Activated CD4-positive, alpha-beta T cell treated with anti-CD3 and anti-CD28 coated beads, Interleukin-2, amount 50 U/mL, for 1 hour (primary cell): ENCODE measurements at places on chromosomes 4 and X.

DNA sequence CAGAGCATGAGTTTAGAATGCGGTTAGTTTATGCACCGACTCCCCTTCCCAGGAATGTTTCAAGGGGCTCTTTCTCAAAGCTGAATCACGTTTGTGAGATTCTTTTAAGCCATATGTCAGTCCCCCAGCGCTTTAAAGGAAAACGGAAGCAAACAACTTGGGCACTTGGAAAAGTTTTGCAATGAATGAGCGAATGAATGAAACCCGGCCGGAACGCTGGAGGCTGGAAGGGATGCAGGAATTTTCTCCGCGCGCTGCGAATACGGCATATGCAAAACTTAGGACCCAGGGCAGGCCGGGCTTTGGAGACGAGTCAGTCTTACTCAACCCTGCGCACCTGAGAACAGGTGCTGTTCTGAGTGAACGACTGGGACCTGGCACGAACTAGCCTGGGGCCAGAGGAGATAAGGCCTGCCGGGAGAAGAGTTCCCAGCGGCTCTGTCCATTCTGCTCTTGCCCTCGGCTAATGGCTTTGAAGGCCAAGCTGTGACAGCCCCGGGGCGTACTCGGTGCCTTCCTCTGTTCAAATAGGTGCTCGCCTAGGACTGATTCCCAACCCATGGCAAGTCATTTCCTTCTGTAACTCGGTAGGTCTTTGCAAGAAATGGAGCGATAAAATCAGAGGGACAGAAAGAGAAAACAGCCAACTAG is 743 bp upstream of the NRK start:
- no peak for DNase-seq

- DNase-seq = no peak
Observed at GRCh38 chrX:146581981-146582712, 227.4 kb upstream of the CXorf51B start.

DNA sequence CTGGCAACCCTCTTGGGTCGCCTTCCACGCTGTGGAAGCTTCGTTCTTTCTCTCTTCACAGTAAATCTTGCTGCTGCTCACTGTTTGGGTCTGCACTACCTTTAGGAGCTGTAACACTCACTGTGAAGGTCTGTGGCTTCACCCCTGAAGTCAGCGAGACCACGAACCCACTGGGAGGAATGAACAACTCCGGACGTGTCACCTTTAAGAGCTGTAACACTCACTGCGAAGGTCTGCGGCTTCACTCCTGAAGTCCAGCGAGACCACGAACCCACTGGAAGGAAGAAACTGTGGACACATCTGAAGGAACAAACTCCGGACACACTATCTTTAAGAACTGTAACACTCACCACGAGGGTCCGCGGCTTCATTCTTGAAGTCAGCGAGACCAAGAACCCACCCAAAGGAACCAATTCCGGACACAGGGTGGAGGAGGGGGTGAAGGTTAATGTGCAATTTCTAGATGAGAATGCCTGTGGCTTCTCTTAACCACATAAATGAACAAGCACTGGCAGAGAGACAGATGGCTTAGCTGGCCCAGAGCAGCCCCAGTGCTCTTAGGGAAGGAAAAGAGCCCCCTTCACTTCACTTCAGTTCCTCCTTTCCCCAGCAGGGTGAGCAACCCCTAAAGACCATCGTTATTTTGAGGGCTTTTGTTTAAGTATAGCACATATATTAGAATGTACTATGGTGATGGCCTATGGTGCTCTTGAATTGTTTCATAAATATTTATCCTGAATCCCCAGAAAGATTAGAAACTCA is 73.0 kb downstream of the LUZP4 start:
- no peak for DNase-seq

GRCh38 chr4:125243789-125244397 is 70.9 kb upstream of the FAT4 start:
- DNase-seq = no peak
